ENCODE measurements at places on chromosomes 13 and 19. TPM values are rescaled to one million over a fixed set of nuclear protein-coding genes. Genes with fewer than 3 reads are reported as not detected.

The IFNL1 gene
- not detected for polyA plus RNA-seq

GRCh38 chr19:40632311-40633036 lies 31.3 kb downstream of the LTBP4 start:
- no peak overlapping the region for H3K4me3 ChIP-seq
- H3K36me3 ChIP-seq: peaks cover 13% of the 10 kb centered on the region
- no peak for DNase-seq
- H3K27me3 ChIP-seq: no peaks in the 10 kb centered on the region
- no peak overlapping the region for H3K27ac ChIP-seq
- peaks cover 13% of the 10 kb centered on the region for H3K4me1 ChIP-seq

GRCh38 chr13:79406597-79406908 lies 498 bp upstream of the RBM26 start:
- H3K36me3 ChIP-seq: no peaks in the 10 kb centered on the region
- peak overlapping the region; percentile 95 for H3K27ac ChIP-seq
- no peak for DNase-seq
- H3K4me3 ChIP-seq: peak overlapping the region; percentile 92
- H3K27me3 ChIP-seq: no peaks in the 10 kb centered on the region
- H3K4me1 ChIP-seq: peaks cover 28% of the 10 kb centered on the region

- no peak for DNase-seq
- H3K36me3 ChIP-seq: no peaks in the 10 kb centered on the region
- no peak overlapping the region for H3K4me3 ChIP-seq
Observed at GRCh38 chr13:33381906-33382305, 96.4 kb upstream of the STARD13 start.

- no peaks in the 10 kb centered on the region for H3K27me3 ChIP-seq
- DNase-seq: no peak
- H3K4me1 ChIP-seq: peaks cover 4% of the 10 kb centered on the region
- H3K27ac ChIP-seq: no peak overlapping the region
Observed at GRCh38 chr19:48772503-48772953, 17.2 kb downstream of the FGF21 start.

- no peaks in the 10 kb centered on the region for H3K27me3 ChIP-seq
- no peak overlapping the region for H3K27ac ChIP-seq
- H3K4me1 ChIP-seq: no peaks in the 10 kb centered on the region
- no peak overlapping the region for H3K4me3 ChIP-seq
Observed at GRCh38 chr13:101289764-101290163, 126.5 kb downstream of the NALCN start.

DNA sequence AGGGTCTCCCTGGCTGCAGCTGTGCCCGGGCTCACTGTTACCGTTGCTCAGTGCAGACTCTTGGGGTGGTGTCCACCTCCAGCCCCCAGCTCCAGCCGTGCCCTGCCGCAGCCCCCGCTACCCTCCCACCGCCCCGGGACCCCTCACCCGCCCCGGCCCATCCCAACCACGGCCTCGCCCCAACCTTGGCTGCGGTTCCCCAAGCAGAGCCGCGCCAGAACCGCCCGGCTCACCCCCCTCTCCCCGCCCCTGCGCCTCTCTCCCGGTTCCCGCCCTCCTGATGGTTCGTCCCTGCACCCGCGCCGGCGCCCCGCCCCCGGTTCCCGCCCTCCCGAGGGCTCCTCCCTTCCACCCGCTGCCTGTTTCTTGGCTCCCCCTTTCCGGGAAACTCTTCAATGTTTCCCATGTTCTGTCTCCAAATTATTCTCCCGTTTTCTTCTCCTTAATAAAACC lies 40.3 kb downstream of the ANKRD10 start:
- peak overlapping the region; percentile 10 for H3K27ac ChIP-seq
- H3K27me3 ChIP-seq: peaks cover 2% of the 10 kb centered on the region
- peak overlapping the region; percentile 36 for H3K4me3 ChIP-seq
- H3K36me3 ChIP-seq: peaks cover under 1% of the 10 kb centered on the region

The SOHLH2 gene
- polyA plus RNA-seq: not detected

GRCh38 chr13:46698910-46699460 lies 98.0 kb downstream of the ESD start:
- DNase-seq: no peak
- no peak overlapping the region for H3K27ac ChIP-seq
- H3K36me3 ChIP-seq: peaks cover 12% of the 10 kb centered on the region
- H3K27me3 ChIP-seq: no peaks in the 10 kb centered on the region

DNA sequence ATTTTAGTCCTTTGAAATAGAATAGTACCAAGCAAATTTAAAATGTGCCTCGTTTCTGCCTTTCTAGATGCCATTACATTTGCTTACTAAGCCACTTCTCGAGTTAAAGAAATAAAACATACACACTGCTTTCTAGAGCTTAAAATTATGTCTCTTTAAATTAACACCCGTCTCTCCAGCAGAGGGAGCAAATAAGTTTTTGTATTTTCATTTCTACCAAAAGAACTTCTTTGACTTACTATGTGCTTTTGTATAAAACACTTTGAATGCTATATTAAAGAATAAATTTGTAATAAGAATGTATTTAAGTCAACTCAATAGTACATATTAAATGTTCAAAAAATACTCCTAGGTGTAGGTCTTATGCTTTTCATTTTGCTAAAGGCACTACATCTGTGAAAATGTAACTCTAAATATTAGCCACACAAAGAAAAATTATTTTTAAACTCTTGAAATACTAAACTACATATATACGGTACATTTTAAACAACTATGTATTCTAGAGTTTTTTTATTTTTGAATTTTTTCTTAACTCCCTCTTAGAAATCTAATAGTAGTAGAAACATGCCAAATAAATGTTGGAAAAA lies 269.3 kb upstream of the MIR17HG start:
- H3K27ac ChIP-seq: no peak overlapping the region
- no peak overlapping the region for H3K4me3 ChIP-seq
- no peaks in the 10 kb centered on the region for H3K36me3 ChIP-seq
- H3K4me1 ChIP-seq: no peaks in the 10 kb centered on the region

DNA sequence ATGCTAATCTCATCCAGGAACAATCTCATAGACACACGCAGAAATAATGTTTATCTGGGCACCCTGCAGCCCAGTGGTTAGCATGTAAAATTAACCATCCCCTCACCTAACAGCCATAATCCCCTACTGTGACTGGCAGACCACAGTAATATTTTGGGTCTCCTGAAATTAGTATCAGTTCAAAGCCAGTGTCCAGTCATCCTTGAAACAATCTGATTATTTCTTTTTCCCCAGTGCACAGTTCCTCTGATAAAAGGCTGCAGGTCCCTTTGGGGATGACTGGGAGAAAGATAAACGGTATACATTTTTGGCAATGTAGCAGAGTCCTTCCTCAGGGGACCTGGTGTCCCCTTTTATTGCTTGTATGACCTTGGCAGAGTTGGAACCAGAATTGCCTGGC lies 50.4 kb upstream of the CYSLTR2 start:
- H3K4me3 ChIP-seq: no peak overlapping the region
- H3K36me3 ChIP-seq: no peaks in the 10 kb centered on the region
- H3K27ac ChIP-seq: no peak overlapping the region
- no peaks in the 10 kb centered on the region for H3K27me3 ChIP-seq

DNA sequence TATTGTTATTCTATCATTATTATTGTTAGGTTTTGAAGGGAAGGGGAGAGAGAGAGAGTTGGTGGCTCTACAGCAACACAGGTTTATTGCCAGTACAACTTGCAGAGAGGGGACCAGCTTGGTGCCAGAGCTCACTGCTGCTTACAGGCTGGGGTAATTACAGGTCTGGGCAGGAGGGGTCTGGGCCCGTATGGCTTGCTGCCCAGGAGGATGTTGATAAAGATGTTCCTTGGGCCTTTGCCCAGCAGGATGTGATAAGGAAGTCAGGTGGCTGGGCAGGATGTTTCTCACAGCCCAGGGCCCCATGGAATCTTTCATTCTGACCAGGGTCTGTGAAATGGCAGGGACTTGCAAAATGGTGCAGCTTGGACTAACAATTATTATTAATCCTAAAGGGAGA lies 64.2 kb upstream of the ZNF599 start:
- H3K4me3 ChIP-seq: no peak overlapping the region
- no peaks in the 10 kb centered on the region for H3K36me3 ChIP-seq
- H3K27me3 ChIP-seq: peaks cover 9% of the 10 kb centered on the region

The ZNF578 gene
- polyA plus RNA-seq: 0.79 TPM

DNA sequence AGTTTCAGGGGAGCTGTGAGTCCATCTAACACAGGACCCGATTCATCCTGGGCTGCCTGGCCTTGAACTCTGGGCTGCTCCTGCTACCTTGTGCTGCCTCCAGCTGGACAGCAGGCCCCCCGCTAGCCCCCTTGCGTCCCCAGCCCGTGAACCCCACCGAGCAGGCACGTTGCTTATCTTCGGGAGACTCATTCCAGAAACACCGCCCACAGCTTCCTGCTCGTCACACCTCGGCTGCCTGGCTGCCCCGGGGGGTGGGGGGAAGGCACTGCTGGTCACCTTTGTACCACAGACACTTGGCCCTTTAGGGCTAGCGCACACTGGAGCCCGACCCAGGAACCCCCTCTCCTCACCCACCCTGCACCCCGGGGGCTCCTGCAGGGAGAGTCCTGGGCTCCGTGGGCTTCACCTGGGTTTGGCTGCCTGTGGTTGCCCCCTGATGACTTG lies 48.1 kb downstream of the CRTC1 start:
- H3K27me3 ChIP-seq: no peaks in the 10 kb centered on the region
- no peaks in the 10 kb centered on the region for H3K4me1 ChIP-seq
- no peaks in the 10 kb centered on the region for H3K36me3 ChIP-seq
- DNase-seq: no peak

The ZNF331 gene
- 4.5 TPM for polyA plus RNA-seq
